Smooth muscle cell of the brain vasculature (primary cell): ENCODE measurements at places on chromosomes 1 and 21.

DNA sequence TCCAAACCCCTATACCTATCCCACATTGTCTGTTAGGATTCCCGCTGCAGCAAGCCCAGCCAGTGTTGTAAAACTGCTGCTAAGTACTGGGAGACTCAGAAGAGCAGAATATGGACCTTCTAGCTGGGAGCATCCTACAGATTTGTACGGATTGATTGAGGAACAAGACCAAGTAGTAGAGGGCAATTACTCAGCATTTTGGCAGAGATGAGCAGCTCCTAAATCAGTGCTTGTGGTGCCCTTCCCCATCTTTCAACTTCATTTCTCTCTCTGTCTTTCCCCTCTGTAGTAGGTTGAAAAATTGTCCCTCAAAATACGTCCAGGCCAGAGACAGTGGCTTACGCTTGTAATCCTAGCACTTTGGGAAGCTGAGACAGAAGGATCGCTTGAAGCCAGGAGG is 37.3 kb upstream of the HTR1D start:
- DNase-seq, result no peak

DNA sequence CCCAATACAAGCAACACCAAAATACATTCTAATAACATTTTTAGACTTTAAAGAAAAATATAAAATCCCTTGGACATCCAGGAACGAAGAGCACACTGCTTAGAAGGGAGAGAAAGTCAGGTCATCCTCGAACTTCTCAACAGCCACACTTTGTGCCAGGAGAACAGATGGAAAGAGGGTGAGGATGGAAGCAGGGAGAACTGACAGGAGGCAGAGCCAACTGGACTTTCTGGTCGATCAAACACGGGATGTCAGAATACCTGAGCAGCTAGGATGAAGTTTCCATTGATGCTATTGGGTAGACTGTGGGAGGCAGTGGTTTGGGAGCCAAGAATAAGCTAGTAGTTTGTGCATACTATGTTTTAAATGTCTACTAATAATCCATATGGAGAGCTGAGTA is 111.4 kb downstream of the TOMM20 start:
- DNase-seq, result no peak

- DNase-seq, result no peak
Measured at GRCh38 chr1:172323686-172324085, 96.8 kb upstream of the C1orf105 start.

DNA sequence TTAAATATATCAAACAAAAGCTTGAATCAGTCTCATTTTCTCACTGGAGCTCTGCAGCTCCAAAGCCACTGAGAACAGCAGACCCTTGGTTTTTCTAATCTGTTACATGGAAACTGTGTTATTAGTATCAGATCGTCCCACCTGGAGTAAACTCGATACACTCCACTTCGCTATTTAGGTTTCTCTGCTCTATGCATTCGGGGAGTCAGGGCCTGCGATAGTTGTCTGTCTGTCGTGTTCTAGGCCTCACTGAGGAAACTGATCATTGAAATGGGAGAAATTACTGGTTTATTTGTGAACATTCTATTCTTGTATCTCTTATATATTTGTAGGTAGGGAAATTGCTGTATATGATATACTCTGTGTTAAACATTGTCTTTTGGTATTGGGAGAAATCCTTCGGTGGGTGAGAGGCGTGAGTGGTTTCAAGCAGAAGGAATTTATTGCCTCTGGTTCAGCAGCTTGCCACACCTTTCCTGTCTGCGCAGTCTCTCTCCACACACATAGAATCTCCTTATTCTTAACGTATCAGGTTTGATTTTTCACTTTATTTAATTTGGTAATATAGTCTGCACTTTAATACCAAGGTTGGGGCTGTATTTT is 8.5 kb downstream of the PRDM2 start:
- no peak for DNase-seq

DNA sequence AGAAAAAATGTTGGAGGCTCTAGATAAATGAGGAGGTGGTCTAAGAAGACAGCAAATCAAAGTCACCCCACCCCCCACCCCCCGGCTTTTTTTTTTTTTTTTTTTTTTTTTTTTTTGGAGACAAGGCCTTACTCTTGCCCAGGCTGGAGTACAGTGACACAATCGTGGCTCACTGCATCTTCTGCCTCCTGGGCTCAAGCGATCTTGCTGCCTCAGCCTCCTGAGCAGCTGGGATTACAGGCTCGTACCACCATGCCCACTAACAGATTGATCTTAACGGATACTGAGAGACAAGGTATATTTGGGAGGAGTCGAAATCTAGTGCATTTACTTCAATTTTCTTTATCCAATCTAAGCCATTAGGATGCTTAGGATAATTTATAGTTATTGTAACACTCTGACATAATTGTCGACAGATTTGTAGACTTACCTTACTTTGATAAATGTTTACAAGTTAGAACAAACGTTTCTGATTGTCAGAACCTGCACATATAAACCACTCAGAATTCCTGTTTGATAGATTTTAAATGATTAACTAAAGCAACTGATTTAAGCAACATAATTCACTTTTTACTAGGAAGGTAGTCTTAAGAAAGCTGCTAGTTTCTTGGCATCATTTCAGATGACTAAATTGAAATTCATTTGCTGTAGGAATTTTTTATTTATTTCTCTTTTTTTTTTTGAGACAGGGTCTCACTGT is 33.7 kb upstream of the NBL1 start:
- no peak for DNase-seq

DNA sequence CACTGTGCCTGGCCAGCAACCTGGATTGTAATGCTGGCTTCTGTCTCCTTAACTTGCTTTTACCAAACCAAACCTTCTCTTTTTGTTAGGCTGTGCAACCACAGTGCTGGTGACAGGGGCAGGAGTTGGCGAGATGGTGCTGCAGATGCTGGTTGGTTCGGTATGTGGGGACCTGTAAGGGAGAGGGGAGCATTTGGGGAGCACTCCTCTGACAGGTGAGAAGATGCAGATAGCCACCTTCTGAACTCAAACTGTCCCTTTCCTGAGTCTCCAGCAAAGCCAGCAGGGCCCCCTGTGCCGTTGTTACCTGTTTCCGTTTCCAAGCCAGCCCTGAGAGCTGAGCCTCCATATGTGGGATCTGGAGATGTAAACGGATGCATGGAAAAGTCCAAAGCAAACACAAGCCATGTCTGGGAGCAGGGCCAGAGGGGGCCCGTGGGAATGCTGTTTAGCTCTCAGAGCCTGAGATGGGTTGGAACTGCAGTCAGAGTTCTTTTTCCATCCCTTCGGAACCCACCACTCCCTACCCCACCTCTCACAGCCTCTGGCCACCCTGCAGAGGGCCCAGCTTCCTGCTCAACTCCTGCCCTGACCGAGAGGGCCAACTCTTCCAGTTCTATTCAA is 34.0 kb downstream of the ELK4 start:
- DNase-seq, result no peak

- DNase-seq, result no peak
Measured at GRCh38 chr21:45562965-45563364, 20.7 kb upstream of the SLC19A1 start.

DNA sequence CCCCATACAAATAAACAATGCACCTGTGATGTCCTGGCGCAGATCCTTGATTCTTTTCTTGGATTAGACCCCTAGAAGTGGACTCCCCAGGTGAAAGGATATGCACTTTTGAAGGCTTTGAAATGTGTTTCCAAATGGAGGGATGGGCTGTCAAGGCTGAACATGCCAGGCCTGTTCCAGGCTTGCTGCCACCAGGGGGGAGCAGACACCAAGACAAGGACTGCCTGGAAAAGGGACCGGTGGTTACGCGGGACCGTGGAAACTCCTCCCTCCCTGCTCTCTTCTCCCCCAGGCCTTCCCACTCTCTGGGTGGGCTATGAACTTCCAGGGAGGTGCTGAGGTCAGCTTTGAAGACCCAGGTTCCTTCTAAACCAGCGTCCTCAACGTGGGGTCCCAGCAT is 12.7 kb downstream of the C1QB start:
- peak; percentile 7 for DNase-seq

GRCh38 chr1:56844545-56845136 is 10.0 kb upstream of the C8A start:
- DNase-seq, result no peak

GRCh38 chr1:77624102-77624501 is 58.4 kb downstream of the ZZZ3 start:
- DNase-seq, result no peak

DNA sequence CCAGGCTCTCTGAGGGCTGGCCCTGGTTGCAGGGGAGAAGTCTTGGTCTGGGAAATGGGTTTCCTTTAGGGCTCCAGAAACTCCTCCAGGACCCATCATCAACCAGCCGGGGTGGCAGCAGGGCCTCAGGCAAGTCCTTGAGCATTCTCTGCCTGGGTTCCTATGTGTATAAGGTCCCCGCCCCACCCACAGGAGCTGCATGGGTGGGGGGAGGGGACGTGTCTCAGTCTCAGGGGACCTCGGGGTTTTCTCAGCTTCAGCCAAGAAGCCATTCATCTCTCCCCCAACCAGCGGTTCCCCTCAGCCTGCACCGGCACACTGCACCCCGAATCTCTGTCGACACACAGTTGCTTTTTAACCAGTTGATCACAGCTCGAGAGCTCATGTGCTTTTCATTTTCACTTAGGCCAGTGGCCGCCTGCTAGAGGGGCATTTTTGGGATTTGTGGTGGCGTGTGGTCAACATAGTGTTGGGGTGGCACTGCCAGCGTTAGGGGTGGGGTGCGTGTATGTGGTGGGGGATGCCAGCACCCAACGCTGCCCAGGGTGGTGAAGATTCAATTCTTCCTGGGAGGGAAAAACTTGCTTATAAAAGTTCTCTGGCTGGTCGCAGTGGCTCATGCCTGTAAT is 6.5 kb downstream of the RUNX3 start:
- no peak for DNase-seq

DNA sequence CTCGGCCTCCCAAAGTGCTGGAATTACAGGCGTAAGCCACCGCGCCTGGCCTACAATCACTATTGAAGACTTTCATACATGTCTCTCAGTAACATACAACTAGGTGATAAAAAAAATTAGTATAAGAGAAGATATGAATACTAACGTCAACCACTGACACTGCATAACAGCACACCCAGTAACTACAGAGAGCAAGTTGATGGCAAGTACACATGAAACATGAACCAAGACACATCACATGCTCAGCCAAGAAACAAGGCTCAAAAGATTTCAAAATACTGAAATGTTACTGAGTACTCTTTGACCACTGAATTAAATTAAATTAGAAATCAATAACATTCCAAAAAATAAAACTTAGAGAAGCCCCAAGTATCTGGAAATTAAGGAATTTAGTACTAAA is 168.1 kb downstream of the SLC45A1 start:
- DNase-seq, result no peak

DNA sequence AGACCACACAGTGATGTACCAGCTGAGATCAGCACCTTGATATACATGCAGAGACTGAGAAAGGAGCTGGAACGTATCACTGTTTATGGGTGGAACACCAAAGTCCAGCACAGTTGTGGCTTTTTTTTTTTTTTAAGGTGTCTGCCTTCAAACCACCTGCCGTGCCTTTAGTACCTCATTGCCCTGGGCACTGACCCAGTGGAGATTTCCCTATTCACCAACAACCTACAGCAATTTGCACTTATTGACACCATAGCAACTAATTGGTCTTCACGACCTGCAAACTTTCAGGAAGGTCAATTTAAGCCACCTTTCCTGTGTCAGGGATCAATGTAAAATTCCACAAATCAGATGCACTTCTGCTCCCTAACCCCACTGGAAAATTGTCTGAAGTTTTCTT is 181.6 kb upstream of the ADGRL2 start:
- DNase-seq, result no peak

DNA sequence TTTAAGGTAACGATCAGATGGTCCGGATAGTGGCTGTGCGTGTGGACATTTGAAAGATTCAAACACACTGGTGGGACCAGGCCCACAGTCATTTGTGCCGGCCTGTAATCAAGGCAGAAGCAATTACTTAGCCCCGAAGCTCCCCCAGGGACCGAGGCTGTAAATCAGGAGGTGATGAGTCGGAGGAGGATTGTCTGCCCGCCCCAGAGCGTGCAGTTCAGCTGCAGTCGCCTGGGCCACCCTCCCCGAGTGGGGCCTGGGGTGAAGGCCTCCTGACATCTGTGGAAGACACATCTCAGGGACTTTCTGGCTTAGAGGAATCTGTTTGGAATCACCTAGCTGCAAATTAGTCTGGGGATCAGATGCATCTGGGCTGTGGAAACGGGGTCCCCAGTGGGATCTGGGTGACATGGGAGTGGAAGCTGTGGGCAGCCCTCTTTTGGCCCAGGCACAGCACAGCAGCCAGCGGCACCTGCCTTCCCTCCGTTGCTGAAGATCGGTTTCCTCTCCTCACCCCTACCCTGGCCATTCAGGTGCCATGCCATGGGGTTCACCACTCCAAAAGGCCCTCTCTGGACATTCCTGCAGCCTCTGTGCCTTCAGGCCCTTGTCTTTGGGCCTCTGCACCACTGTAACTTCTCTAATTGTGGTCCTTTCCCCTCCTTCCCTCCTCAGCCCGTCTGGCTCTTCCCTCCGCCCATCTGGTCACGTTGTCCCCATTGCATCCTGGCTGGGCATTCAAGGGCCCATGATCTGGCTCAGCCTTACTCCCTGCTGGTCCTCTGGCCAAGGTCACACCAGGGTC is 25.7 kb downstream of the LHX4 start:
- DNase-seq, result no peak

DNA sequence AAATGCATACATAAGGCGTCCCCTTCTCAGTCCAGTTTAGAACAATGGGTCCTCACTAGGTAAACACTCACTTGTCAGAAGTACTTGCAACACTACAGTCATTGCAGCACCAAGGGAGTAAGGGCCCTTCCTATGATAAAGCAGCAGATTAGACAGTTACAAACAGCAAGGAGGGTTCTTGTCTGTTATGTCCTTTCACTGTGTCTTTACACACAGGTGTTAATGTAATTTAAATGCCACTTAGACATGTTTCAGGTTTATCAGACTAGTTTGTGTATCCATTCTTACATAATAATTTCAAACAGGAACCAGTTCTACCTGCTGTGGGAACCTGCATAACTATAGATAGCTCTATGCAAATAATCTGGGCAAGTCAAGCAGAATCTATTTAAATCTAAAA is 105.6 kb upstream of the USH2A start:
- DNase-seq, result no peak

- no peak for DNase-seq
Measured at GRCh38 chr1:41282679-41283317, 40.7 kb upstream of the SCMH1 start.

DNA sequence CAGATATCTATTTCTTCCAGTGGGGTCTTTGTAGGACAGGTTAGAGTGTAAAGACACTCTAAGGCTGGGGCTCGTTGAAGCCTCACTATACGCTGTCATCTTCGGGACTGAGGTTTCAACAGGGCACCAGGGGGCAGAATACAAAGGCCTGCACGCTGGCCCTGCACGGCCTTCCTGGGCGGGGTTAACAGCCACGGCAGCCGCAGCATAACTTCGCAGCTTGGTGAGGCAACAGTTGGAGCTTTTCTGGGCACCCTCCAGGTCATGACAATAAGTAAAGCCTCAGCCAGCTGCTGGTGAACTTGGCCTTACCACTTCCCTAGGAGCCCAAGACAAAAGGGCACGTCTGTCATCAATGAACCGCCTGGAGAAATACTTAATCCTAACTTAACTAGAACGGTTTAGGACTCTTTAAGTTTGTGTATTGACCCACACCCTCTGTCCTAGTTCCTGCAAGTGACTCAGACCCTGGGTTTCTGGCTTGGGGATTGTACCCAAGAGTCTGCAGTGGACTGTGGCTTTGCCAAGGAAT is 2.3 kb upstream of the RUNX1 start:
- no peak for DNase-seq

GRCh38 chr1:110130113-110130591 is 17.9 kb downstream of the UBL4B start:
- no peak for DNase-seq
